Brain microvascular endothelial cell (primary cell): ENCODE measurements at places on chromosomes 13 and 19.
A peak's percentile ranks its signal among the peaks of the same experiment; 100 is the strongest.

DNA sequence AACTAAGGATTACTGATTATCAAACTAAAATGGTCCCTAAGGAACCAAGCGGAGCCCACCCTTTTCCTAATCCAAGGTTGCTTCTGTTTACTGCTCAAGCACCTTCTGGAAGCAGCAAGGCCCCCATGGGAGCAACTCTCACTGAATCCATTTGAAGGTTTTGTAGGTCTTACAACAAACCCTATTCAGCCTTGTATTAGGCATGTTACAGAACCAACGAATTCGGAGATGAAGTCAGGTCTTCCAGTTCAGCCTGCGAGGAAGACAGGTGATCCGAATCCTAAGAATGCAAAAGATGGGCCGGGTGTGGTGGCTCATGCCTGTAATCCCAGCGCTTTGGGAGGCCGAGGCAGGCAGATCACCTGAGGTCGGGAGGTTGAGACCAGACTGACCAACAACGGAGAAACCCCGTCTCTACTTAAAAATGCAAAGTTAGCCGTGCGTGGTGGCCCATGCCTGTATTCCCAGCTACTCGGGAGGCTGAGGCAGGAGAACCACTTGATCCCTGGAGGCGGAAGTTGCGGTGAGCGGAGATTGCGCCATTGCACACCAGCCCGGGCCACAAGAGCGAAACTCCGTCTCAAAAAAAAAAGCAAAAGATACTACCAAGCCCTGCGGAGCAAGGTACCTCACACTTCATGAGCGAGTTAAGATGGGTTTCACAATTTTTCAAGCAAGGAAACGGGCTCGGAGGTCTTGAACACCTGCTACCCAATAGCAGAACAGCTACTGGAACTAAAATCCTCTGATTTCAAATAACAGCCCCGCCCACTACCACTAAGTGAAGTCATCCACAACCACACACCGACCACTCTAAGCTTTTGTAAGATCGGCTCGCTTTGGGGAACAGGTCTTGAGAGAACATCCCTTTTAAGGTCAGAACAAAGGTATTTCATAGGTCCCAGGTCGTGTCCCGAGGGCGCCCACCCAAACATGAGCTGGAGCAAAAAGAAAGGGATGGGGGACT lies 609 bp downstream of the ZAR1L start:
- peak; percentile 34 for DNase-seq

DNA sequence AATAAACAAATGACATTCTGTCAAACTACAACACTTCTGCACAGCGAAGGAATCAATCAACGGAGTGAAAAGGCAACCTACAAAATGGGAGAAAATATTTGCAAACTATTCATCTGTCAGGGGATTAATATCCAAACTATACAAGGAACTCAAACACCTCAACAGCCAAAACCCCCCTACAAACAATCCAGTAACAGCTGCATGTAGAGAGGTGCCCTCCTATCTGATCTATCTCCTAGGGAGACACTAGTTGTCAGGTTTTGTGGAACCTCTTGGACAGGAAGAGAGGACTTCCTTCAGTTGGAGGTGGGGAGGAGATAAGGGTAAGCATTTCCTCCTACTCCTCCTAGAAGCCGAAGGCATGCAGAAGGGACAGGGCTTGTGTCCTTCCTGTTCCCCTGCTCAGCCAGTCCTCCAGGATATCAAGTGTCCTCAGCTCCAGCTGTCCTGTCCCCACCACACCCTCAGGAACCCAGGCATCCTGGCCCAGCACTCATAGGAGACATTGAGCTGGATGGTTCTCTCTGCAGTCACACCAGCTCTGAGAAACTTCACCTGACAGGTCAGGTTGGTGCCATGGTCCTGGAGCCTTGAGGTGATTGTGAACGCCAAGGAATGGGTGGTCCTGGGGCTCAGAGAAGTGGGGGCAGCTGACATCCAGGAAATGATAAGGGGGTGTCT lies 9.8 kb upstream of the SIGLEC8 start:
- DNase-seq = no peak

GRCh38 chr13:44013758-44014291 lies 134.1 kb downstream of the LACC1 start:
- peak; percentile 43 for DNase-seq

DNA sequence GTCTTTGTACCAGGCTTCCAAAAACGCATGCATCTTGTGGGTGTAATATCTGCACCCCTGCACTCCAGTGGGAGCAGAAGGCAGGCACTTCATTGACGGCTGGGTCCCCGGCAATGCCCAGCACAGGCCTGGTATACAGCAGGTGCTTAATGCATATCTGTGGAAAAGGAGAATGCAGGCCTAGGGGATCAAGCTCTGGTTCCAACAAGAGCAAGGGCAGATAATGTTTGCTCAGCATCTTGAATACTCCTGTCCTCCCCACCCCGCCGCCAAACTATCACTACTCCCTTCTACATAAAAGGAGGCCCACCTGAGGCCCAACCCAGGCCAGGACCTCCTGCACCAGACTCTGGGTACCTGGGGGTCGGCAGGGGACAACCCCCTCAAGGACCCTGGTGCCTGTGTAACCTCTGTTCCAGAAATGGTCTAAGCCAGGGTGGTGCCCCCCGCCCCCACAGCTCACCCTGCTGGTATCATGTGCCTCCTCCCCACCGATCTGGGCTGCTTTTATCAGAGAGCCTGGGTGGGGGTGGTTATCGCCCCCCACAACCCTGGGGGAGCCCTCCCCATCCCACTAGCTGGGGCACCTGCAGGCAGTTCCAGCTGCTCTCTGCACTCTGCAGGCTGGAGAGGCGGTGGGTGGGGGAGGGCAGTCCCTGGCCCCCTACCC lies 4.8 kb downstream of the KLF16 start:
- no peak for DNase-seq

GRCh38 chr13:90171649-90172048 lies 1175.8 kb upstream of the MIR17HG start:
- no peak for DNase-seq

GRCh38 chr19:13091400-13092157 lies 11.1 kb downstream of the LYL1 start:
- DNase-seq = peak; percentile 82

- DNase-seq = peak; percentile 89
Observed at GRCh38 chr13:74325106-74325505, 190.9 kb upstream of the KLF12 start.

DNA sequence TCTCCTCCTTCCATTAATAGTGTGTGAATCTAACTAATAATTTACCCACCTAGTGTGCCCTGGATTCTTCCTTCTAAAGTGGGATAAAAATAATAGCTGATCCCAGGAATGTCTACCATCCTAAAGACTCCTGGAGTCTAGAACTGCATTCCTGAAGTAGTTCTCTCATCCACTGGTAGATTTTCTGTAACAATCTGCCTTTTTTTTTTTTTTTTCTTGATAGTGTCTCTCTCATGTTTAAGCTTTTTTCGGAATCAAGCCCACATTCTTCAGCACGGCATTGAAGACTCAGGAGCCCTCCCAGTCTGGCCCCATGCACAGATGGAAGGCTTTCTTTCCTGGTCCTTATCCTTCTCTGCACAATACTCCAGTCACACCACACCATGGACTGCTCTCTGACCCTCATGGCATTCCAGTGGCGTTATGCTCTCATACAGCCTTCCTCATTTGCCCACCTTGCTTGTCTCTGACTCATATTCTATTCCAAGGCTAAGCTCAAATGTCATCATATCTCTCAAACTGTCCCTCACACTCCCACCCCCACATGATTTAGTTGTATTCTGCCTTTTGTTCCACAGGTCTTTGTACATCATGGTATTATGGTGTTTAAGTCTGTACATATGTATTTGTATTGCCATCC lies 68.7 kb upstream of the FRY start:
- DNase-seq = peak; percentile 46

- no peak for DNase-seq
Observed at GRCh38 chr19:29675120-29675649, 9.9 kb downstream of the PLEKHF1 start.

DNA sequence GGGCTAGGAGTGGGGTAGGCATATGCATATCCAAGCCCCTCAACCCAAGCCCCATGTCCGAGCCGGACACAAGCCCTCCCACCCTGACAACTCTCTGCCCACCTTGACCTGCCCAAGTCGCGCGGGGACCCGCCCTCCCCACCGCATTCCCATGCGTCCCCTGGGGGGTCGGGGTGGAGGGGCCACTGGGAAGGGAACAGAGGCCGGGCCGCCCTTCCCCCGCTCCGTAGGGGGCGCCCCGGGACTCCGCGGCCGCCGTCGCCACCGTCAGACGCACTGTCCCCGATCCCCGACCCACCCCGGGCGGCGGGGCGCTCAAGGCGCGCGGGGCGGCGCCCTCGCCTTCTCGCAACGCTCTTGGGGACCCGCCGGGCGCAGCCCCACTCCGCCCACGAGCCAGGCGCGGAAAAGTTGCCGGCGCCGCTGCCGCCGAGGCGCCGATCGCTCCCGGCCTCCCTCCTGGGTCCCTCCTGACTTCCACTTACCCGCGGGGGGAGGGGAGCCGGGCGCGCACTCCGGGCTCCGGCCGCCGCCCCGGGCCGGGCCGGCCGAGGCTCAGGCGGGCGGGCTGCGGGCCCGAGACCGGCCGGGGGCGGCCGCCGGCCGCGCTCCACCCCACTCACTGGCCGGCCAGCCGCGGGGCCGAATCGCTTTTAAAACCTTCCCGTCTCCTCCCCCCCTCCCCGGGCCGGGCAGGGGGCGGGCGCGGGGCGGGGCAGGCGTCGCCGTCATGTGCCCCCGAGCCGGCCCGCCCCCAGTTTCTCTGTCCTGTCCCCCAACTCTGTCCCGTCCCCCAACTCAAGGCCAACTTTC lies 34.4 kb upstream of the NANOS3 start:
- no peak for DNase-seq

- peak; percentile 74 for DNase-seq
Observed at GRCh38 chr19:48656840-48657474, 11.0 kb upstream of the CA11 start.

GRCh38 chr19:7997809-7998480 lies 7.5 kb downstream of the ELAVL1 start:
- DNase-seq = peak; percentile 17

DNA sequence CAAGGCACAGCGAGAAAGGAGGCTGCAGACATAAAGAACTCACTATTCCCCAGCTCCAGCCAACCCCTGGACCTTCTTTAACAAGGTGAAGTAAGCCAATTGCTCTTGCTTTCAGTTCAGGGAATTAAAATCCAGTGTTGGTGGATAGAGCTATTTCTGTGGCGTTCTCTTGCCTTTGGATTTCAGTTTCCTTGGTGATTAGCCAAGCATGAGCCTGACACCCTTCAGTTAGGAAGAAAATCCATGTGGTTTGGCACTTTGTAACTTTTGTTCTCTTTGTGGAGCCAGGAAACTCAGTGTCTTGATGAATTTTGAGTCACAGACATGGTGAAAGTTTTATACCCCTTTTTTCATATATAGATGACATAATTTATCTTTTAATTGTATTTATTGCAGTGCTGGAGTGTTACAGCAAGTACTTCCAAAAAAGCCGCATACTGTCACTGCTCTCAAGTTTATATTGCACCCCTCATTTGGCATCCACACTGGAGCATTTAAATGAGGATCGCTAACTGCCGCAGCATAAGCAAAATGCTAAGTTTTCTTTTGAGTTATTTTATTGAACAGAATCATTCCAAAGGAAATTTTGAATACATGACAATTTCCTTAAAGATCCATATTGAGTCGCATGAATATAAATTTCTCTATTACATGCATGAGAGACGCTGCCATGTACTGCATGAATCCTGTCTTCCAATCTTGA lies 406.8 kb downstream of the MYO16 start:
- no peak for DNase-seq

- peak; percentile 78 for DNase-seq
Observed at GRCh38 chr13:31424130-31424729, 224.5 kb downstream of the B3GLCT start.

GRCh38 chr19:2341982-2342381 lies 13.5 kb downstream of the SPPL2B start:
- DNase-seq = no peak

DNA sequence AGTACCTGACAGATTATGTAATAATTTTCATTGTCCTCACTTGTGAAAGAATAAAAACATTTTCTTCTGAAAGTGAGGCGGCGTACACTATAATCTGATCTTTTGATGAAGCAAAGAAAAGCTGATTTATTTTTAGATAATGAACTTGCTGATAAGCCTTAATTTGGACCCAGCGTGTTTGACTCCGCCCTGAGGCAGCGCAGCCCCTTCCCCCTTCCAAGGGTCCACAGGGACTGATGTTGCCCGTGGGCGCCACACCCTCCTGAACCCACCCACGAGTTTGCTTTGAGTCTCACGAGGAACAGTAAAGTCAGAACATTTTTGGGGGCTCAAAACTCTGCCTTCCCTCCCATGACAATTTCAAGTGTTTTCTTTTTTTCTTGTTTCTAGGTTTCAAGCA lies 40.0 kb downstream of the TEX29 start:
- DNase-seq = no peak

- DNase-seq = no peak
Observed at GRCh38 chr13:70905035-70905434, 796.8 kb upstream of the KLHL1 start.

GRCh38 chr19:36064826-36065225 lies 10.1 kb downstream of the WDR62 start:
- DNase-seq = no peak

DNA sequence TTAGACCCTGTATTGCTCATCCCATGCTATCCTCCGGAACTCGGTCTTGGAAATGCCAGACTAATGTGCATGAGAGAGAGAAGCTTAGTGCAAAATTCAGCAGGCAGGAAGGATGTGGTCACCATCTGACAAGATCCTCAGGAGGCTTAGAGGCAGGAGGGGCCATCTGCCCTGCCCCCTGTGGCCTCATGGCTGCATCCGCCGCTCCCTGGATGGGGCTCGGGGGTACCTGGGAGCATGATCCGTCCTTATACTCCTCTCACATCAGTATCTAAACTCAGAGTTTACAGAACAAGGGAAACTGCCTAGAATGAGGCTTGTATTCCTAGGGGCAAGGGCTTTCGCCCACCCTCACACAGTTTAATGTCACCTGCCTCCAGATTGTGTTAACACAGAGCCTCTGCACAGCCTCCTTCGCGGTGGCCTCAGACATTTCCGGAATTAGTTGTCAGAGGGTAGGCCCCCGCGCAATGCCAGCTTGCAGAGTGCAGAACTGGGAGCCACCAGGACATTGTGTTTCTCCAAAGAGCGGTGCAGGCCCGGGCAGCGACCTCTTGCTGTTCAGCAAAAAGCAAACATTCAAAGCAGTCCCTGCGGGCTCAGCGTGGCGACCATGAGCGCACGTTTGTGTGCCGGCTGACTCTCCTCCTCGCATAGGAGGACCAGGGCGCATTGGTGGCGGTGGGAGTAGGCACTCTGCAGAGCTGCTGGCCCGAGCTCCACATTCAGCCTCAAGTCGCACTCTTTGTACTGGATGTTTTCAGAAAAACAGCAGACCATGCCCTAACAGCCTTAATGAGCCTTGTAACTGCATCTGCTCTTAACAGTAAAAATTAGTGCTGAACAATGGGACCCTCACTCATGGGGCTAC lies 39.1 kb downstream of the GPR12 start:
- no peak for DNase-seq

GRCh38 chr19:51022526-51022925 lies 3.0 kb upstream of the KLK10 start:
- DNase-seq = no peak
